ENCODE measurements at places on chromosomes 12 and 14. TPM values are rescaled to one million over a fixed set of nuclear protein-coding genes. Genes with fewer than 3 reads are reported as not detected.

- no peak for DNase-seq
These were observed 25.6 kb upstream of the CPNE8 start for GRCh38 chr12:38930990-38931389.

DNA sequence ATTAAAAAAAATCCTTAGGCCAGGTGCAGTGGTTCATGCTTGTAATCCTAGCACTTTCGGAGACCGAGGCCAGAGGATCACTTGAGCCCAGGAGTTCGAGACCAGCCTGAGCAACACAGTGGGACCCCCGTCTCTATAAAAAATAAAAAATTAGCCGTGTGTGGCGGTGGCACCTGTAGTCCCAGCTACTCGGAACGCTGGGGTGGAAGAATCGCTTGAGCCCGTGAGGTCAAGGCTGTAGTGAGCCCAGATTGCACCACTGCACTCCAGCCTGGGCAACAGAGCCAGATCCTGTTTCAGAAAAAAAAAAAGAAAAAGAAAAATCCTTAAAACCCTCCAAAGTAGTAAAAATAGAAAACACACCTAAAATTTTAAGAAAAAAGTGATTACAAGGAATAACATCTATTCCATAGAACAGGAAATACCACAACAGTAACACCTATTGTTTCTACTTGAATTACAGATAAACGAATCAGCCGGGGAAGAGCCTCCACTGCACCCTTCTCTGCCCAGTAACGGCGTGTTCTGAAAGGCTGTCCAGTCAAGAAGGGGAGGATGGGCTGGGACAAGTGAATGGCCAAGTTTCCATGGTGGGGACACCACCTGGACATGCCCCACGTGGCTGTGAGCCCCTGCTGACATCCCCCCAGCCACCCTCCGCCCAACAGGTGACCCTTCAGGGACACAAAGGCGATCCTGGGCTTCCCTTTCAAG is 17.8 kb downstream of the POLE start:
- DNase-seq: no peak

DNA sequence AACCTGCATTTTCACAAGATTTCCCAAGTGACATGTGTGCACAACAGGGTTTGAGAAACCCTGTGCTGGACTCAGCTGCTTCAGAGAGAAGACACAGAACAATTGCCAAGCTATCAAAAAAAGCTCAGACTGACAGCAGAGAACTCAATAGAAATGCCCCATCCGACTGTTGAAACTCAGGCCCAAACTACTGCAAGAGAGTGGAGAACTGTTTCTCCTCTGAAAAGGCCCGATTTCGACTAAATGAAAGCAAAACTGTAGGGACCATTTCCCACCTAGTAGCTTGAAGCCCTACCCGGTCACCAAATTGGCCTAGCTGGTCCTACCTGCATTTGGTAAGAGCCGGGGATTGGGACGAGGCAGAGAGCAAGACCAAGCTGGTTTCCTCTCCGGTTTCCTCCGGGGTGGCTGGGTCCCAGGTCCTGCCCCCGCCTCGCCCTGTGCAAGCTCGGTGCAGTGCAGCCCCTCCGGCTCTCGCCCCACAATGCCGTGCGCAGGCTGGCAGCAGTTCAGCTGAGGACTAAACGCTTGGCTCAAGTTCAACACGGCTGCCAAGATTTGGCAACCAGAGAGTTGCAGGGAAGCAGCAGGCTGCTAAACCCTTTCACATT is 1180.6 kb downstream of the VRK1 start:
- DNase-seq: peak; percentile 91

GRCh38 chr12:130968611-130969010 is 14.9 kb downstream of the ADGRD1 start:
- DNase-seq: no peak

GRCh38 chr12:88339254-88339949 is 197.3 kb downstream of the TMTC3 start:
- no peak for DNase-seq

DNA sequence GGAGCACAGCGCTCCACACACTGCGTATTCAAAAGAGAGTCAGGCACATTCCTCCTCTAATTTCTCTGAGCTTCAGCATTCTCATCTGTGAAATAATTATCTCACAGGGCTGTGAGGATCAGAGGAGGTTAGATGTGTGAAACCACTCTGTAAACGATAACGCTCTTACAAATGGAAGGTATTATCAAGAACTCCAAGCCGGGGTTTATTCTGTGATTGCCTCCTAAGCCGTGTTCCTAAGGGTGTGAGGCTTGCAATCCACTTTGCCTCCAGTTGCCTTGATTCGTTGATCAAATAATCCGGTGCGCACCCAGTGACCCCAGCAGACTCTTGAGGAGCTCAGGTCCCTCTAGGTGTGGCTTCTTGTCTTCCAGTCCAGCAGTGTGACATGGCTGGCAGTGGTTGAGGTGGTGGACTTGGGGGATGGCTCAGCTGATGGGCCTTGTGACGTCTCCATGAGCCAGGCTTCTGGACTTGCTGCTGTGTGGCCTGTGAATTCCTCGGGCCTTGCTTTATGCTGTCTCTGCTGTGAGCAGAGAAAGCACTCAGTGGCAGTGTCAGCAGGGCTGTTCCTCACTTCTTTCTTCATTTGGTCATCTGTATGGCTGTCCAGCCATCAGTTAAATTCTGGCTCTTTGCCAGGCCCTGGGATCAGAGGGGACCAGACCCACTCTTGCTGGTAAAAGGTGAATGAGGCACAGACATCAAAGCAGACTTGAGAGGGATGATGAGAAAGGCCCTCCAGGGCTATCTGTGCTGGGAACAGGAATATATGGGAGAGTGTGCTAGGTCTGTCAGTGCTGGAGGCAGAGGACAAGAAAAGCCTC is 71.0 kb downstream of the SLC25A47 start:
- DNase-seq: no peak

- DNase-seq: no peak
These were observed 1443.2 kb upstream of the FLRT2 start for GRCh38 chr14:84086714-84087113.

- DNase-seq: no peak
These were observed 58.1 kb downstream of the SPTB start for GRCh38 chr14:64821651-64822050.

DNA sequence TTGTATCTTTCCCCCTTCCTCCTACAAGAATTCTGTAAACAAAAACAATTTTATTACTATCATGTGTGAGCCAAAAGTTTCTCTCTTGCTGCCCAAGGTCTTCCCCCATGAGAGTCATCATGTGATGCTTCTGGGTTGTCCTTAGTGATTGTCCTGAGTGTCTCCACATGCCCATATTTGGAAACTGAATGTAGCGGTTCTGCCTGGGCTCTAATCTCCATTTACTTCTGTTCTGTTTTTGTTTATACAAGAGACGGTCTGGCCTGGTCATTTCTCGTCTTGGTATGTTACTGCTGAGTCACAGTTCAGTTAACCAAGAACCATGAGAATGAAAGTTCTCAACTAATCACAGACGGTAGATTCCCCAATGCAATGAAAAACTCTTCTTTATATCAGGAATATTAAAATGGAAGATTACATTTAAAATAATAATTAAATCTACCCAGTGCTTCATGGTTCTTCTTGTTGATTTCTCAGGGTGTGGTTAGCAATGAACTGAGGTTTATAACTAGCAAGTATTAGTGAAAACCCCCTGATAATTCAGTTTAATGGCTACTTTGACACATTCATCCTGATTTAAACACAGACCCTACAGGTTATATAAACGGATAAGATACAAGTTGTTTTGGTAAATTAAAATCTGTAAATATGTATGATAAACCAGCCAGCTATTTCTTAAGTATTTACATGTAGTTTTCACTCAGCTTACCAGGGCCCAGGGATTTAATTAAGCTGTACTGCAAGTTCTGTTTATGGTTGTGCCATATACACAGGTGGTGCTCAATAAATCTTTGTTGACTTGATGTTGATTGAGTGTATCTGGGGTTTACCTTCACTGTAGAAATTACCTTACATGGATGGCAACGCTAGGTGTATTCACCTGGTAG is 81.1 kb downstream of the PELI2 start:
- DNase-seq: no peak

GRCh38 chr12:124621296-124621660 is 53.9 kb upstream of the NCOR2 start:
- no peak for DNase-seq

GRCh38 chr12:3732901-3733300 is 20.0 kb downstream of the CRACR2A start:
- peak; percentile 61 for DNase-seq

GRCh38 chr14:24630087-24630871 is 3.7 kb downstream of the GZMB start:
- DNase-seq: no peak

DNA sequence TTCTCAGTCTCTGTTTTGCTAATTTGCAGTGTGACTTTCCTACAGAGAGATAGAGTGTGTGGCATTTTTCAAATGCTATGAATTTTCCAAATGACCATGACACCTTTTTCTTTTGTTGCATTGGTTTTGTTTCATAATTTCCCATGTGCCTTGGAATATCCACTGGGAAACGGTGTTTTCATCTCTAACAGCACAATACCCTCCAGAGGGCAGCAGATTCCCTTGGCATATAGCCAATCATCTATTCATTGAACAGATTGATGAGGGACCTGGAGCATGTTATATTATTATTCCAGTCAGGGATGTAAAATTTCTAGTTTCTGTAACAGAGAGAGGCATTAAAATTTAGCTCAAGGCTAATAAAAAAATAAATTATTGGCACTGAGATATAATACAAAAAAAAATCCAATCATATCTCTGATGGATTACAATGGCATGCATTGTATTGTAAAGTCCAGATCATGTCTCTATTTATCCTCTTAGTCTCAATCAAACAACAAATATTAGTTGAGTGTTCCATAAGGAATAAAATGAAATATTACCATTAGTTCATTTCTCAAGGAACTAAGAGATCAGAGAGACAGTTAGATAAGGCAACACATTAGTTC is 29.6 kb upstream of the NTN4 start:
- DNase-seq: no peak

DNA sequence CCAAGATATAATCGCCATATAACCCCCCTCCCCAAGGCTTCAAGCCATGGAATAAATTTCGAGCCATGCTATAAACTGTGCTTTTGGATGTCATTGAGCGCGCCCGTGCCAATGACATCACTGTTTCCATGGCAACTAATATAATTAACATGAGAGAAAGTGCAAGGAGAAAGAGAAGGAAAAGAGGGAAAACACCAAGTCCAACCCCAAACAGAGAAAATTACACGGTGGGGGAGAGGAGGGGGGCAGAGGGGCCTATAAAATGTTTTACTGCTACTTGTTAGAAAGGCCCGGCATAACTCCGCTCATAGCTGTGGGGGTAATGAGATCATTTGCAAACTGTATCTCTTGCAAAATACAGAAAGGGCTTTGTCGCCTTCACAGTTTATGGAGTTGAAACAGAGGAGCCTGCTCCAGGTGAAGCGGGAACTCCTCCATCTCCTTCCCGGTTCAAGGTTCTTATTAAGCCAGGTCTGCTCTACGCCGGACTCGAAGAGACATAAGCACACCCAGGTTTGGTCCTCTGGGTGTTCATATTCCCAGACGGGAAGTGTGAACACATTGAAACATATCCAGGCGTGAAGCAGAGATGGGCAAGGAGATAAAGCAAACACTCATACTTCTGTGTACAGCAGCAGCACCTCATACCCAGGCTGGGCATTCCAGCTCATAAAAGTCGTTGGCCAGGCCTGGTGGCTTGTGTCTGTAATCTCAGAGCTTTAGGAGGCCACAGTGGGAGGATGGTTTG is 99.1 kb upstream of the MAP1LC3B2 start:
- DNase-seq: no peak

- no peak for DNase-seq
These were observed 25.9 kb upstream of the POLR3B start for GRCh38 chr12:106331599-106331998.

DNA sequence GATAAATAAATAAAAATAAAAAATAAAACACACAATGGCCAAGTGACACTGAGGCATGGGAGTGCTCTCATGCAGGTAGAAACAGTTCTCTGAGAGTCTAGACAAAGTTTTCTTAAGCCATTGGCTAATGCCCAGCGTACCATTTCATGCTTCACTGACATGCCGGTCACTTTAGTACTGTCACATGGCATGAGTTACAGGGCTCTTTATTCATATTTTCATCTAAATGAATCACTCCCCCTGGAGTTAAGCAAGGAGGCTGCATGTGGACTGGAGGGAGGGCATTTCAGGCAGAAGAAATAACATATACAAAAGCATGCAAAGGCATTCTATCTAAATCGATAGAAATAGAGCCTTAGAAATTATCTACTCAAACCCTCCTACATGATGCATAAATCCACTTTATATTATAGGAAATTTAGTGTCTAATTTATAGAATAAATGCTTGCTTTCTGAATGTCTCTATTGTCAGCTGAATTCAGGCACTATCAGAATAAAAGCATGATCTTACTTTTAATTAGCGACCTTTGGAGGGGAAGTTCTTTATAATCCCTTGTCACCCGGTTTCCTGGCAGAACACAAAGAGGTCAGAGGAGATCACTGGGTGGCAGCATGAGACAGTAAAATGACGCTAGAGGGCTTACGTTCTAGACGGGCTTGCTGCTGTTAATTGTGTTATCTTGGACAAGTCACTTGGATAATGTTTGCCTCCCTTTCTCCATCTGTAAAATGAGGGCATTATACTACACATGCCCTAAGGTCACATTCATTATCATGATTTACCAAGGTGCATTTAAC is 17.5 kb downstream of the DYRK4 start:
- no peak for DNase-seq

- no peak for DNase-seq
These were observed 14.9 kb downstream of the SLC38A2 start for GRCh38 chr12:46357438-46358324.

DNA sequence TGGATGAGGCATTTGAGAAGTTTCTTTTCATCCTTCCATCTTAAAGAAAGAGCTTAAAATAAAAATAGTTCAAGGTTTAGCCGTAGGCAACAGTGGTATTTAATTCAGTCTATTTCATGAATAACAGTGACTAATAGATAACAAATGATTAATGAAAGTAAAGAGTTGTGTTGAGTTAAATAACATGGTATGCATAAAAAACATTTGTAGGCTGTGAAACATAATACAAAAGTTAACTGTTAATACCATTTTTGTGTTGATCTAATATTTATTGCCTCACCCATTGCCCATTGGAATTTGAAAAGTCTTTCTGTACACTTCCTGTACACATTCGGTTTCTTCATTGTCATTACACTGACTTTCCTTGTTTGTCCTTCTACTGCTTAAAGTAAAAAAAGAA is 108.6 kb upstream of the PDE3A start:
- DNase-seq: no peak

DNA sequence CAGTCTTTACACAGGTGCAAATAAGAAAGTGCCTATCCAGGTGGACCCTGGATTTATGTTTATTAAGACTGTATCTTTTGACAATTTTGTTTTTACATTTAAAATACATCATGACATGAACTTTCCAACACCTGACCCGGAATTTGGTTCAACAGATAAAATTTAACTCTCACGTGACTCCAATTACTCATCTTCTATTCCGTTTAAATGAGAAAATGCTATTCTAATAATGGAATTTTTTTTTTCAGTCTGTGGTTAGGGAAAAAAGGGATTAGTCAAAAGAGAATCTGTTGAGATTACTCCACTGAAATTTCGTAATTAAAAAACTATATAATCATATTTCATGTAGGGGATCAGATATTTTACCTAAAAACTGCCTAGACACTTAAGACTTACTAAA is 11.1 kb downstream of the VPS37B start:
- no peak for DNase-seq

SOX5 gene
- total RNA-seq: 11.9 TPM

KRT77 gene
- not detected for total RNA-seq

KRT72 gene
- total RNA-seq: not detected

HVCN1 gene
- total RNA-seq: 5.8 TPM

OR4K13 gene
- total RNA-seq: not detected

LDHB gene
- 105 TPM for total RNA-seq

MANSC4 gene
- total RNA-seq: not detected

MSI1 gene
- total RNA-seq: 0.47 TPM

YLPM1 gene
- 85.9 TPM for total RNA-seq

NPFF gene
- total RNA-seq: 6.2 TPM

SLC38A1 gene
- 54.4 TPM for total RNA-seq

Measured in upper lobe of left lung (tissue), 6 donors.